AML-193 (cell line): ENCODE measurements at places on chromosomes 3 and 15.

DNA sequence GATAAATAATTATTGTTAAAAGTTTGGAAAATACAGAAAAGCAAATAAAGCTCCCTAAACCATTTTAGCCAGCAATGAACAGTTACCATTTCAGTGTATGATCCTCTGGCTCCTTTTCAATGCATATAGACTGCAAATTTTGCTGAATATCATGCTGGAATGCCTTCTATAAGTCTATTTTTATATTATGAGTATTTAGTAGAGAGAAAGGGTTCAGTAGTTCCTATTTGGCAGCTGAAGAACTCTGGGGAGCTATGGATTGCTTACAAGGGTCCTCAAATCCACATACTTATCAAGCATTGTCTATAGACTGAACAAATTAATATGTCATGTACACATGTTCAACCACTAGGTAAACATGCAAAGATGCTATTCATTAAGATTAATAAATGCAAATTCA is 46.1 kb downstream of the LRRC3B start:
- no peak for DNase-seq

- DNase-seq: peak; percentile 64
Measured at GRCh38 chr3:187318819-187319616, 27.5 kb upstream of the MASP1 start.

GRCh38 chr3:82342521-82342920 is 581.1 kb upstream of the GBE1 start:
- no peak for DNase-seq

GRCh38 chr15:87492321-87492720 is 764.2 kb downstream of the NTRK3 start:
- DNase-seq: no peak

GRCh38 chr15:37057256-37057655 is 43.1 kb downstream of the MEIS2 start:
- DNase-seq: no peak

GRCh38 chr3:17811646-17812045 is 69.2 kb upstream of the TBC1D5 start:
- DNase-seq: no peak

GRCh38 chr15:47390208-47390765 is 327.0 kb upstream of the SEMA6D start:
- DNase-seq: no peak
